ENCODE measurements at places on chromosomes 5 and 9. TPM values are rescaled to one million over a fixed set of nuclear protein-coding genes. Genes with fewer than 3 reads are reported as not detected.

The ENG gene
- 118 TPM for total RNA-seq

GRCh38 chr9:68547417-68547816 is 6.7 kb upstream of the TMEM252 start:
- no peak for DNase-seq

GRCh38 chr5:98333921-98334320 is 439.5 kb upstream of the RGMB start:
- no peak for DNase-seq

DNA sequence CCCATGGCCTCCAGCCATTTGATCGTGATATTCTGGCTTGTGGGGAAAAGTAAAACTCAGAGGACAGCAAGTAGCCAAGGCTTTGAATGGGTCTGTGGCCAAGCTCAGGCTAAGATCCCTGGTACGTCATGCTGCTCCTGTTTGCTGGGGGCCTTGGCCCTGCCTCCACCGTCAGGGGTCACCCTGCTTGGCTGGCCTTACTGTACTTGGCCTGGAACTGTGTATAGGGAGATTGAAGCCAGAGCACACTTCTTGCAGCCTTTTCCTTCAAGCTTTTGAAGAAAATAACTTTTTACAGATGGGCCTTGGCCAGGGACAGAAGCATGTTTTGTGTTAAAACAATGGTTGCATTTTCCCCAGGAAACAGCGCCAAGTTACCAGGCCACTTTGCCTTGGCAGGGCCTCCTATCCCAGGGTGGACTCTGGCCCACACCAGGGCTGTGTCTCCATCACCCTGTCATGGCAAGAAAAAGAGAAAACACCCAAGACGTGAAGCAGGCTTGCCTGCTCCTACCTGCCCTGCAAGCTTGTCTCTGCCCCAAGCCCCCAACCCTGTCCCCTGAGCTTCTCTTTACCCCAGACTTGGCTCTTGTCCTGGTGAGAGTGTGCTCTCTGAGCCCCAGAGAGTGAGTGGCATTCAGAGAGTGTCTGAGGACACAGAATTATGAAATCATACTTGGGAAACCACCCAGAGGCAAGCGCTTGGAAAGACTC is 286.9 kb downstream of the GADD45G start:
- peak; percentile 84 for DNase-seq

- no peak for DNase-seq
These were observed 79.6 kb downstream of the PDE4D start for GRCh38 chr5:59813761-59814536.

- DNase-seq, result no peak
These were observed 39.3 kb upstream of the HMHB1 start for GRCh38 chr5:143772621-143773020.

DNA sequence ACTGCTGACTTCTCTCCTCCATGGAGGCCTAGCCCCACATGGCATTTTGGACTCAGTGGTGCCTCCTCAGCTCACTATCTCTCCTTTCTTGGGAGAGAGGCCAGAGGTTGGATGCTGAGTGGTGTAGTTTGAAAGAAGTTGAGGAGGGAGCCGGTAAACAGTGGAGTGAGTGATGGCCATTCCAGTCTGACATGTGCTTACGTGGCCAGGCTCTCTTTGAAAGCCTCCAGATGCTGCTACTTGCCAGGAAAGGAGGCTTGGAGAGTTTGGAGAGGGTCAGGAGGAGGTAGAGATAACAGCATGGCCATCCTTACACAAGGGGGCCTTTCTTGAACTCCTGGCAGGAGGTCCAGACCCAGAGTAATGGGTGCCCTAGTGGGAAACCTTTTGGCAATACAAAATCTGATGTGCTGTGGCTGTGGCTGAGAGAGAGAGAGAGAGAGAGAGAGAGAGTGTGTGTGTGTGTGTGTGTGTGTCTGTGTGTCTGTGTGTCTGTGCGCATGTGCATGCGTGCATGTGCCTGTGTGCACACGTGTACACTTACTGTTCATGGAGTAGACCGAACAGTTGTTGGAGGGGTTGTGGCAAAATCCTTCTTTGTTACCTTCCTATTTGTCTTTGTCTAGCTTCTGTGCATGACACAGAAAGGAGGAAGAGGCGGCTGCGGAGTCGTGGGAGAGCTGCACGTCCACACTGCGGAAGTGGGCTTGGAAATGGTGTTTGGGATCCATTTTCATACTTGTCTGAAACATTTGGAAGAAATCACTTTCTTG is 37.8 kb downstream of the RALGPS1 start:
- DNase-seq, result no peak

GRCh38 chr5:77175231-77175630 is 35.2 kb upstream of the PDE8B start:
- DNase-seq, result no peak

The LRRC14B gene
- 103 TPM for total RNA-seq

GRCh38 chr5:140468188-140468587 is 66.6 kb downstream of the ANKHD1 start:
- no peak for DNase-seq

The AHRR gene
- 1.8 TPM for total RNA-seq

The ELAVL2 gene
- not detected for total RNA-seq

- no peak for DNase-seq
These were observed 5.7 kb downstream of the PDE6A start for GRCh38 chr5:149938791-149939358.

The CPEB4 gene
- 118 TPM for total RNA-seq

The TCF7 gene
- 2.2 TPM for total RNA-seq

The MTAP gene
- 21.2 TPM for total RNA-seq

The HRCT1 gene
- total RNA-seq, result 7.4 TPM

The CLTA gene
- 63.0 TPM for total RNA-seq

The SPINK7 gene
- not detected for total RNA-seq

GRCh38 chr9:130433168-130433946 is 11.4 kb upstream of the ASS1 start:
- peak; percentile 60 for DNase-seq

DNA sequence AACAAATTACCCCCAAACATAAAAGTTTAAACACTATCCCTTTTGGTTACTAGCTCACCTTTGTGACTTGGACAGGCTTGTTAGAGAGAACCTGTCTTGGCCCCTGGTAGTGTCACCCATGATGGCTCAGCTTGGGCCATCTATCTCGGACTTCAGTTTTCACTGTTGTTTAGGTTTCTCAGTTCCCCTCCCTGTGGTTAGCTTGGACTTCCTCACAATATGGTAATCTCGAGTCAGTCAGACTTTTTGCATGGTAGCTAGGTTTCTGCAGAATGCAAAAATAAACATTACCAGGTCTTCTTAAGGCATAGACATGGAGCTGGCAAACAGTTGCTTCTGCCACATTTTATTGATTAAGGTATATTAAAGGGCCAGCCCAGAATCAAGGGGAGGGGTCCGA is 324.3 kb upstream of the RORB start:
- no peak for DNase-seq

DNA sequence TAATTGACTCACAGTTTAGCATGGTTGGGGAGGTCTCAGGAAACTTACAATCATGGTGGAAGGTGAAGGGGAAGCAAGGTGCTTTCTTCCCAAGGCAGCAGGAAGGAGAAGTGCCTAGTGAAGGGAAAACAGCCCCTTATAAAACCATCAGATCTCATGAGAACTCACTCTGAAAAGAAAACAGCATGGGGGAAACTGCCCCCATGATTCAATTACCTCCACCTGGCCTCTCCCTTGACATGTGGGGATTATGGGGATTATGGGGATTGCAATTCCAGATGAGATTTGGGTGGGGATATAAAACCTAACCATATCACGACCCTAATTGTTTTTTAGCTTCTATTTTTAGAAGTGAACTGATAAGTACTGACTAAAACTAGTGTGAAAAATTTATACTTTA is 1377.5 kb upstream of the DMAC1 start:
- no peak for DNase-seq

The LPAR1 gene
- total RNA-seq, result 12.7 TPM

DNA sequence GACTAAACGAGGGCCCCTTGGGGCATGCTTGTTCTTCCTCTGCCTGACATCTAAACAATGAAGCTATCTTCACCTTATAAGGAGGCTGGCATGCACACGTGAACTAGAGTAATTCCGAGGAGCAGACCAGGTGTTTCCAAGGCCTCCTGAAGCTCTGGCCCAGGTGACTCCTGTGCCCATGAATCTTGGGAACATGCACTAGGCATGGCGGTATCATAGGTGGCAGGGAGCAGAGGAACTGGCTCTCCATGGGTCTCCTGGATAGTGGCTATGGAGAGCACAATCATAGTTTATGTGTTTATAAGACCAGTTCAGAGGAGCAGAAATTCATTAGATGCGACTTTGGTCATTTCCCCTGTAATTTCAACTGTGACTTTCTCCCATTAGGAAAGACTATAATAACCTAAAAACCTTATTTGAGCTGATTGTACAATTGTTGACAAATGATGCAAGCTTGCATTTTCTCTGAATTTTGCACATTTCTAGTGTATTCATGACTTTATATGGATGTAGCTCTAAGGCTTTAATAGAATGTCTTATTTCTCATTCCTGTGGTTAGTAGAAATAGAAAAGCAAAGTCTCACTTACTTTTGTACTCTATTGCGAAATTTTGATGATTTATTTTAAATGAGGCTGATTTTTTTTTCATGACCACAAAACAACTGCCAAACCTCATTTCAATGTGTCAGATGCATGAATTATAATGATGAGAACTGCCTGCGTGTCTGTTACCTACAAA is 135.3 kb upstream of the RPS23 start:
- no peak for DNase-seq

- no peak for DNase-seq
These were observed 78.8 kb downstream of the GIN1 start for GRCh38 chr5:103041071-103041676.

DNA sequence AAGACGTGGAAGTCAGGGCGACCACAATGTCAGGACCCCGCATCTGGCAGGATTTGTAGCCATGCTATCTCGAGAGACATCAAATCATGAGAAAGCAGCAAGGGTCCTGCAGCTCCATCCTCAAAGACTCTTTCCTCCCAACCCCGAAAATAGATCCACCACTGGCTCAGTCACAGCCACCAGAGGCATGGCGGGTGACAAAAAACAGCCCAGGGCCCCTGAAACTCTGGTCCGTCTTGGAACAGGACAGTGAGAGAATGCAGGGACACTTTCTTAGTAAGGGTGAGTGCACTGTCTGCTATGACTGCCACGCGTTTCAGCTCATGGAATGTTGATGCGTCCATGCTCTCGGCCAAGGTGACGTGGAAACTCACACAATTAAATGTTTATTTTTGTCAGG is 220.9 kb downstream of the IRX2 start:
- no peak for DNase-seq

DNA sequence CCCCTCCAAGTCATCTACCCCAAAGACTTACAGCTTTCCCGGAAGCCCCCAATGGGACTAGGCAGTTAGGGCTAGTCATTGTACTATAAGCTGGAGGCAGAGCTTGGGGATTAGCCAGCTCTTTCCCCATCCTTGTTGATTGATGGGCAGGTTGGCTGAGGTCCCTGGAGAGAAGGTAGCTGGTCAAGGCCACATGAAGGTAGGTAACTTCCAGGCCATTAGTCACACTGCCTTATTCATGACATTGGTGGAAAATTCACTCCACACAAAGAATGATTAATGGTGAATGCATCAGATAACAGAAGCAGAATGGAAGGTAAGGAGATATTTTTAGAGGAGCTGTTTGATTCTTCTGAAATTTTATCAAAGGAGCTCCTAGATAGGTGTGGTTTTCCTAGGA is 49.5 kb upstream of the TGFBR1 start:
- DNase-seq, result no peak

The ROR2 gene
- total RNA-seq, result 0.43 TPM

DNA sequence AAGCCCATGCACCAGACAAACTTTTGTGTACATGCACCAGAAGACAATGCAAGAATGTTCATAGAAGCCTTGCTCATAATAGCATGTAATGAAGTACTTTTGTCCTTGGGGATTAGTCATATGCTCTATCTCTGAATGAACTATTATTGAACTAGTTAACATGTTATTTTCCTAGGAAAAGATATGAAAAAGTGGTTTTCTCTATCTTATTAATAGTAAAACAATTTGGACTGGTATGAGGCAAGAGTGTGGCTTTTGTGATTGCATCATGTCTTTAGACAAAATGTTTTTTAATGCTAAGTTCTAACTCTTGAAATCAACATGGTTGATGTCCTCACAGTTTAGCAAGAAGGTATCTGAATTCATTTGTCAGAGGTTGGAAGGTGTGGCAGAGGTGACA is 55.7 kb upstream of the SPDL1 start:
- no peak for DNase-seq

DNA sequence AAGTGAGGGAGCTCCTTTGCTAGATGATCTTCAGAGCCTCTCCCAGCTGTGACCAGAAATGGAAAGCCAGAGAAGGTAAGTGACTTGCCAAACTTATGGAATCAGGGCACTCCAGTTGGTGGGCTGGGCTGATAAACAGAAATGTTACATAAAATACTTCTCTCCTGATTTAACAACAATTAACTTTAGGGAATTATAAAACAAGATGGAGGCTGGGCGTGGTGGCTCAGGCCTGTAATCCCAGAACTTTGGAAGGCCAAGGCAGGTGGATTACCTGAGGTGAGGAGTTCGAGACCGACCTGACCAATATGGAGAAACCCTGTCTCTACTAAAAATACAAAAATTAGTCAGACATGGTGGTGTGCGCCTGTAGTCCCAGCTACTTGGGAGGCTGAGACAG is 899 bp upstream of the MED10 start:
- no peak for DNase-seq

DNA sequence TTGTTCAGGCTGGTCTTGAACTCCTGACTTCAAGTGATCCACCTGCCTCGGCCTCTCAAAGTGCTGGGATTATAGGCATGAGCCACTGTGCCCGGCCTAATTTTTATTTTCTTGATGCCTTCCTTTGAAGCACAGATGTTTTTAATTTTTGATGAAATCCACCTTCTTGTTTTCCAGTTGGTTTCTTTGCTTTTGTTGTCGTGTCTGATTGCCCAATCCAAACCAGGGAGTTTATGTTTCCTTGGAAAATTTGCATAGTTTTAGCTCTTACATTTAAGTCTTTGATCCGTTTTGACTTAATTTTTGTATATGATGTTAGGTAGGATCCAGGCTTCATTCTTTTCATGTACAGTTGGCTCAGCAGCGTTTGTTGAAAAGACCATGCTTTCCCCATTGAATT is 15.2 kb downstream of the EHMT1 start:
- no peak for DNase-seq

DNA sequence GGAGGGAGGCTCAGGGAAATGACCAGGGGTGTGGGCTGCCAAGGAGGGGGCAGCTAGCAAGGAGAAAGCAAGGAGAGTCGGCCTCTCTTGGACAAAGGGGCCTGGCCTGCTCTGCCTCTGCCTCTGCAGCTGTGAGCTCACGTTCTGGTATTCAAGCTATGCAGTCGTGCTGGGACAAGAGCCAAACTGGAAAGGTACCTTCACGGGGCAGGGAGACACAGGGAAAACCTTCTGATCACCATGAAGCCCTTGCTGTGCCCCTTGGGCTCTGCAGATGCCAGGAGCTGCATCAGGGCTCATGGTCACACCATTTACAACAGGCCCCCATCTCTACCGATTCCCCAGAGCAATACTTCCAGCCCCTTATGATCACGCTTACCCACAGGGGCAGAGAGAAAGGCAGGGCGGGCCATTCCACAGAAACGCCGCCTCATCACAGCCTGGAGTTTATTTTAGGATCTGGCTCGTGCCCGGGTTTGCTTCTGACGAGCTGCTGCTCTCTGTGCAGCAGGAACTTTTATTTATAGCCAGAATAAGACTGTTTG is 63.2 kb downstream of the PRRT1B start:
- peak; percentile 71 for DNase-seq

The TEK gene
- 19.1 TPM for total RNA-seq

- DNase-seq, result no peak
These were observed 108.2 kb downstream of the SYK start for GRCh38 chr9:90909747-90910283.

- no peak for DNase-seq
These were observed 2.0 kb downstream of the PROP1 start for GRCh38 chr5:177994063-177994462.

- no peak for DNase-seq
These were observed 2.0 kb downstream of the BRD3 start for GRCh38 chr9:134065612-134066419.

The PTPRD gene
- 7.8 TPM for total RNA-seq

Measured in Right ventricle myocardium superior (tissue), 1 donor.